Thoracic aorta (tissue), 2 donors: ENCODE measurements at places on chromosomes 6 and 20. TPM values are rescaled to one million over a fixed set of nuclear protein-coding genes. Genes with fewer than 3 reads are reported as not detected.

Gene SCUBE3
- total RNA-seq: 101 TPM

Gene PRDM13
- total RNA-seq: not detected

Gene HLA-DQB1
- 2.0 TPM for total RNA-seq

Gene MLIP
- total RNA-seq: not detected

Gene SULF2
- total RNA-seq: 53.9 TPM

Gene DDX39B
- total RNA-seq: 198 TPM

Gene GNRH2
- total RNA-seq: not detected

Gene GSTA2
- total RNA-seq: not detected

Gene HLA-C
- total RNA-seq: 782 TPM

GRCh38 chr20:63701329-63702035, 5.0 kb downstream of the TNFRSF6B start:
- no peak for DNase-seq

- no peak for DNase-seq
Observed at GRCh38 chr6:25486550-25486949, 165.5 kb upstream of the SCGN start.

- DNase-seq: no peak
Observed at GRCh38 chr6:66103354-66103753, 396.3 kb upstream of the EYS start.

DNA sequence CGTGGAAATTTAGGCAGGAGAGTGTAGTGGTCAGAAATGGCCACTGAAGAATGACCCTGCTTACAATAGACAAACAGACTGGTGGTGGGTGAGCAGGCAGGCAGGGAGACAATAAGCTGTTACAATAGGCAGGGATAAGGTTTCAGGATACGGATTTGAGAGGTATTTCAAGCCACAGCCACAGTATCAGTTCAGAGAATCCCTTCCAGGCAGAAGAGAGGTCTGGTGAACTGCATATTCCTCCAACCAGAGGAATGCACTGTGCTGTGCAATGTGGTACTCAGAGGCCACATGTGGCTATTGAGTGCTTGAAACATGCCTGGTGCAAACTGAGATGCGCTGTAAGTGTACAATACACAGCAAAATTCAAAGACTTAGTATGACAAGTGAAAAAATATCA, 20.6 kb downstream of the RMND1 start:
- no peak for DNase-seq

- no peak for DNase-seq
Observed at GRCh38 chr20:32647606-32648005, 26.1 kb downstream of the C20orf203 start.

DNA sequence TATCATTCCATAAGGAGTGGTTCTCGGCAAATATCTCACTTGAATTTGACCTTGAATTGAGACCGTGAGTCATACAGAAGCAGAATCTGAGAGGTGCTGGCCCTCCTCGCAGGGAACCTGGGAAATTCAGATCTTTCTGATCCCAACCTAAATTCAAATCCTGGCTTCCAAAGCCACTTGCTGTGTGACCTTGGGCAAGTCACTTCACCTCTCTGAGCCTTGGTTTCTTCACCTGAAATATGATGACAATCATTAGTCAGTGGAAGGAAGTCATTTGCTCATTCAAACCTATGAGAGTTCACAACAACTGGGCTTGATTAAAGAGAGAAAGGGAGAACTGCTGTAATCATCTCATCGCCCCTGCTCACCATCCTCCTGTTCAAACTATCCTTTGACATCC, 7.2 kb downstream of the BPIFA3 start:
- no peak for DNase-seq

DNA sequence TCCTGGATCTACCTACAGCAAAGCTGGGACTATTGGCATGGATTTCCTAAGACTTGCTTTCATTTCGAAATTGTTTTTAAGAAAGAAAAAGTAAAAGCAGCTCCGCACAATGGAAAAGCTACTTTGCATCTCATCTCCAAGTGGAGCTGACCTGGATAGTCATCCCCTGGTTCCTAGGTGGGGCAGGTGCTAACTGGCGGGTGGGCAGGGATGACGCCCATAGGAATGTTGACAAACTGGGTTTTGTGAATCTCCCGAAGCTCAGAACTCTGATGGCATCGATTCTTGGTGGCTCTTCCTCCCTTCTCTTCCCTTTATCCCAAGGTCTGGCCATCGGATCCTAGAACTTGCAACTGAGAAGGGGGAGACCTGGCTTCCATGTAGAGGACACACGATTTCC, 12.4 kb upstream of the EZR start:
- DNase-seq: no peak

- no peak for DNase-seq
Observed at GRCh38 chr6:143536461-143536865, 24.9 kb upstream of the FUCA2 start.

DNA sequence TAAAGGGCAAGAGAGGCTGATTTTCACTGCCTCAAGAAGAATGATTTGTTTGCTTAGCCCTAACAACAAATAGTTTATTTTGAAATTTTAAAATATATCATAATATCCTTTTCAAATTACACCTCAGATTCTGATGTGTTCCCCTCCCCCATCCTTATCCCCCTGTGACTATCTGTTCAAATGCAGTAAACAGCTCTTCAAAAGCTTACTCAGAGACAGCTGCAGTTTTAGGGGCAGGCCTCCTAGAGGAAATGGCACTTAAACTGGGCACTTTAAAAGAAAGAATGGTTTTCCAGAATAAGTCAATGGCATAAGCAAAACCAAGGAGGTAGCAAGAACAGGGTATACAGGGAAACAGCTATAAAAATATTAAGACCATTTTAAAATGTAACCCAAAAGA, 118.6 kb upstream of the UST start:
- no peak for DNase-seq

GRCh38 chr6:63636518-63637021, 968 bp downstream of the PHF3 start:
- DNase-seq: peak; percentile 17

- no peak for DNase-seq
Observed at GRCh38 chr6:139981768-139982181, 607.3 kb upstream of the CITED2 start.

- no peak for DNase-seq
Observed at GRCh38 chr20:48965189-48965910, 43.8 kb downstream of the ARFGEF2 start.

GRCh38 chr6:15023448-15023847, 222.4 kb upstream of the JARID2 start:
- DNase-seq: no peak

GRCh38 chr6:7050004-7050403, 57.8 kb upstream of the RREB1 start:
- no peak for DNase-seq

DNA sequence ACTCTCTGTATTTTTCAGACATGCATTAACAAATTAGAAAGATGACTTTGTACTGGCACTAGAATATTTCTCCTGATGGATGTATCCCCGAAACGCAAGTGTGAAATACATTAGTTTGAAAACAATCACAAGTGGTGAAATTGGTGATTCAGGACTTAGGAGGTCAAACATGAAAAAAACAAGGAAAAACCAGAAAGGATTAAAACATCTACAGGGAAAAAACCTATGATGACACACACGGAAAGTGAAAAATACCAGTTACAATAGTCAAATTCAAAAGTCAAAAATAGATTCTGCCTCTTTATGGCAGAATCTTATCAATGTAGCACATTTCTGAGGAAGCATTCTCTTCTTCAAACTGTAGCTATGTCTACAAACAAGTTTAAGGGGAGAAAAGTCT, 129.0 kb upstream of the SGK1 start:
- no peak for DNase-seq

DNA sequence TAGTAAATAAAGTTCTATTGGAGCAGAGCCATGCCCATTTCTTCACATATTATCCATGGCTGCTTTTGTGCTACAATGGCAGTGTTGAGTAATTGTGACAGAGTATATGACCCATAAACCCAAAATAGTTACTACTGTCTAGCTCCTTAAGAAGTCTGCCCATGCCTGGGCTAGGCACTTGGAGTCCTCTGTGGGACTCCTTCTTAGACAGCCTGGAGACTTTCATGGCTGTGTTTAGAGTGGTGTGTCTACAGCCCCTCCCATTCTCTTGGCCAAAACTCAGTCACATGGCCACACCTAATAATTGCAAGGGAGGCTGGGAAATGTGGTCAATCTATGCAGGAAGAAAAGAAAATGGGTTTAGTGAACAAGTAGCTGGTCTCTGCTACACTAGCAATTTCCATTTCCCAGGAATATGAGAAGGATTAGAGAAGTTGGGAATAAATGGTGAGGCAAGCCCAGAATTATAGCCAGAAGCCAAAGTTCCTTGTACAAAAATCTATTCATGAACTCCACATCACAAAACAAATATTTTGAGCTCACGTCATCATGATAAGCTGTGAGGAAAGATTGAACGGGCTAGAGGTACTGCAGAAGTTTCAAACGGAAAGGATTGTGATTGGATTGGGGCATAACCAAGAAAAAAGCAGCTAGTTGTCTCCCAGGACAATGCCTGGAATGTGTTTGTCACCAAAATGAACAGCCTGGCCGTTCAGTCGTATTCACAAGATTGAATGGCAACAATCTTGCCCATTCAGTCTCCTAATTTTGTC, 251.8 kb upstream of the PLN start:
- DNase-seq: no peak

DNA sequence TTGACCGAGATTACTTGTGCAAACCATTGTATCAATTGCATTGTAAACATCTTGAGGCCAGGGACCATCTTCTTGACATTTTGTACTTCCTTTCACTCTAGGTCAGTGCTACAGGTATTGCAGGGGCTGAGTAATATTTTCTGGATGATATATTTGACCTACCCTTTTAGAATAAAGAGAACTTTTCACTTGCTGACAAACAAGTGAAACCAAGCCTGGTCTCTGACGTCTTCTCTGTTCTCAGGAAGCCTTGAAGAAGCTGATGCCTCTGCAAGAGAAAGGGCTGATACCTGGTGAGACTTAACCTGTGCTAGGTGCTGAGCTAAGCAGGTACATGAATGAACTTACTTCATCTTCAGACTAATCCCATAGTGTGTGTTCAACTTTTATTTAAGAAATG, 60.5 kb upstream of the GGTLC1 start:
- DNase-seq: no peak

DNA sequence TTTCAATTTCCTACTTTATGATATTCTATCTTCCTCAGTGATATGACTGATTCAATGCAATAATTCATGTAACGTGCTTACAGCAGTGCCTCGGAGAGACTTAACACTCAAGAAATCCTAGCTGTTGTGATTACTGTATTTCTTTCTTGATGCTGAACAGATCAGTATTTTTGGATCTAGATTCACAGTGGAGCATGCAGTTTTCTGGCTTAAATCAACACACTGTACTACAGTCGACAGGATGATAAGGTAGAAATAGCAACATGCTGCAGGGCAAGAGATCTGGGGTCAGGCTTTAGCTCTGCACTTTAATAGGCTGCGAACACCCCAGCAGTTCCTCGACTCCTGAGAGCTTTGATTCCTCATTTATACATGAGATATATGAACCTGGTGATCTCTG, 161.0 kb downstream of the AIG1 start:
- no peak for DNase-seq

DNA sequence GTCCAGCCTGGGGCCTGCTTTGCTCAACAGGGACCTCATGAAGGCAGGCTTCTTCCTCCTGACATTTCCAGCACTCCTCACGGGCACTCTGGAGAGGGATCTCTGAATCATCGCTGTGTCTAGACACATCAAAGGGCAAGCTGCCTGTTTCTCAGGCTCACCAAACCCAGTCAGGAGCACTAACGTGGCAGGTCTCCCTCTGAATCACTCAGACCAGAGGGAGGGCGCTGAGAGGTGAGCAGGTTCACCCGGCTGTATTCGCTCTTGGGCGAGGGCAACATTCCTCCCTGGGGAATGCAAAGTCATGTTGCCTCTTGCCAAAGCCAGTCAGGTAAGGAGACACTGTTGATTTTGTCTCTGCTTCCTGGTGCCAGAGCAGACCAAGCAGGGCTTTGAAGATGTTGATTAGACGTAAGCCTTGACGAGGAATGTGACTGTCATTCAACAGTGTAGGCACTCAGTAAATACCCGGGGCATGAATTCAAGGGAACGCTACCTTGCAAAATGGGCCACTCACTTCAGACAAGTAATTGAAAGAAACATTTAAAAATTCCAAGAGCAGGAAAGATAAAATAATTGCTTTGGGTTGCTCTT, 50.1 kb downstream of the CYP24A1 start:
- no peak for DNase-seq

GRCh38 chr6:65646544-65646943, 60.5 kb downstream of the EYS start:
- DNase-seq: no peak
